ENCODE measurements at places on chromosomes 3 and 15.

DNA sequence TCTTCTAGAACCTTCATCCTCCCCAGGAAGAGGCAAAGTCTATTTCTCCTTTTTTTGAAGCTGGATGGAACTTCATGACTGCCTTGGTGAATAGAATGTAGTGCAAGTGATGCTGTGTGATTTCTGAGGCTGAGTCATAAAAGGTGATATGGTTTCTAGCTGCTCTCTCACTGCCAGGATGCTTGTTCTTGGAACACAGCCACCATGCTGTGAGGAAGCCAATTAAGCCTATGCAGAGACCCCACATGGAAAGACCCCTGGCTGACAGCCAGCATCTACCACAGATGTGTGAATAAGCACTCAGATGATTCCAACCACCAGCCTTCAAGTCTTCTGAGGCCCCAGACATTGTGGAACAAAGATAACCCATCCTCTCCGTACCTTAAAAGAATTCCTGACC is 57.0 kb downstream of the ISL2 start:
- no peak for DNase-seq

- DNase-seq = no peak
These were observed 101.6 kb downstream of the OXNAD1 start for GRCh38 chr3:16366581-16366980.

DNA sequence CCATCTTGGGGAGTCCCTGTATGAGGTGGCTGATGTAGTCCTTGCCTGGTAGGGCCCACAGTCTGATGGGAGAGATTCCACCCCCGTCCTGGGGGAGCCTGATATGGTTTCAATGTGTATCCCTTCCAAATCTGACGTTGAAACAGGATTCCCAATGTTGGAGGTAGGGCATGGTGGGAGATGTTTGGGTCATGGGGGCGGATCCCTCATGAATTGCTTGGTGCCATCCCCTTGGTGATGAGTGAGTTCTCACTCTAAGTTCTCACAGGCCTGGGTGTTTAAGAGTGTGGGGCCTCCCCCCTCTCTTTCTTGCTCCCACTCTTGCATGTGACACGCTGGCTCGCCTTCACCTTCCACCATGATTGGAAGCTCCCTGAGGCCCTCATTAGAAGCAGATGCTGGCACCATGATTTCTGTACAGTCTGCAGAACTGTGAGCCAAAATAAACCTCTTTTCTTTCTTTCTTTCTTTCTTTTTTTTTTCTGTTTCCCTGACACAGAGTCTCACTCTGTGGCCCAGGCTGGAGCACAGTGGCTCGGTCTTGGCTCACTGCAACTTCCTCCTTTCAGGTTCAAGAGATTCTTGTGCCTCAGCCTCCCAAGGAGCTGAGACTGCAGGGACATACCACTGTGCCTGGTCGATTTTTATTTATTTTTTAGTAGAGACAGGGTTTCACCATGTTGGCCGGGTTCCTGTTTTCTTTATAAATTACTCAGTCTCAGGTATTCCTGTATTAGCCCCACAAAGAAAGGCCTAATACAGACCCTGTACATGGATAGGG is 28.6 kb downstream of the ITGA11 start:
- DNase-seq = no peak

GRCh38 chr15:81185631-81186295 is 10.9 kb upstream of the IL16 start:
- no peak for DNase-seq

DNA sequence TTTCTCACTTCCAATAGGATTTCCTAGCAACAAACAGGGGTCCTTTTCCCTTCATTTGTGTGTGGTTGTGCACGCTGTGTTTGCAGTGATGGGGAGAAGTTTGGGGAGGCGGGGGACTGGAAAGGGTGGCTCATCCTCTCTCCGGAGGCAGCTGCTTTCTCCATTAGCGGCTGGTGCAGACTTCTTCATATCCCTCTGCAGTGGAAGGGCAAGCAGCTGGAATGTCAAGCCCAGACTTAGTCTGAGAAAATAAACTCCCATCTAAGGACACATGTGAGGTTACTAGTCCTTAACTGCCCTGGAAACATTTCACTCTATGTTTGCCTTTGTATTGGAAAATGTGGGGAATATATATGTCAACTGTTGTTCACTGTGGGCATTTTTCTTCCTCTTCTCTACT is 467.0 kb upstream of the RASGRP1 start:
- DNase-seq = no peak

- no peak for DNase-seq
These were observed 46.6 kb upstream of the SSR3 start for GRCh38 chr3:156601497-156601896.

- no peak for DNase-seq
These were observed 123.2 kb downstream of the PDCD6IP start for GRCh38 chr3:33921608-33922007.

DNA sequence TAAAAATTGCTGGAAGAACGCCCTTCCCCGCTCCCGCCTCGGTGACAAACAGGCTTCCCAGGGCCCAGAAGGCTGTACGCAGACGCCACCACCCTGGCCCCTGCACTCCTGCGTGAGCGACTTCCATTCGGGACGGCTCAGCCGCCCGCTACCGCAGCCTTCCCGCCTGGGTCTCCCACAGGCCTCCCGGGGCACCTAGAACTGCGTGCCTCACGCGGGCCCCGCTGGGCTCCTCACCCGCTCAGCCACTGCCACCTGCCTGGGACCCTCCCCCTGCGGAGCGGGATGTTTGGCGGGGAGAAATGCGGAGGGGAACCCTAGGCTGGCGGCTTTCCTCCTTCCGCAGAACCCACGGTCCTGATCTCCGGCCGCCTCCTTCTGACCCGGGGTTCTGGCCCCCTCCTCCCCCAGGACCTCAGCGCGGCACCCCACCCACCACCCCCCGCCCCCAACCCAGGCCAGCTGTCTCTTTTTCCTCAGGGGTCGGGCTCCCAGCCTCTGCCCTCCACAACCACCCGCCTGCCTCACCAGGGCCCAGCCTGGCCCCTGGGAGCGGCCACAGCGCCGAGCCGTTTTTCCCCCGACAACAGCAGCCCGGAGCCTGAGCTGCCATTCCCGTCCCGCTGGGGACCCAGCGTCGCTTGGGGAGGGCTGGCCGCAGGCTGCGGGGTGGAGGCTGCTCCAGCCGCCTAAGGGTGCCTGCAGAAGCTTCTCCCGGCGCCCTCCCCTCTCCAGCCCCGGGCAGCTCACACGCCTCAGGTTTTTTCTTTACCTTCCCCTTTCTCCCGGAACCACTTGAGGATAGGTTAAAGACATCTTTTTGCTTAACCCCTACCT is 27.6 kb upstream of the RAB7A start:
- no peak for DNase-seq

GRCh38 chr3:42660131-42660715 is 6.7 kb downstream of the ZBTB47 start:
- DNase-seq = no peak

GRCh38 chr15:96322536-96323318 is 7.8 kb upstream of the NR2F2 start:
- DNase-seq = no peak
